Activated T-helper 9 cell treated with anti-CD3 and anti-CD28 coated beads, Interleukin-2, amount 50 U/mL, for 16 hours (primary cell): ENCODE measurements at places on chromosomes 2 and 18.

- no peak for DNase-seq
Observed at GRCh38 chr2:98378901-98379300, 32.6 kb downstream of the CNGA3 start.

- DNase-seq, result no peak
Observed at GRCh38 chr2:3051266-3051665, 326.4 kb downstream of the EIPR1 start.

DNA sequence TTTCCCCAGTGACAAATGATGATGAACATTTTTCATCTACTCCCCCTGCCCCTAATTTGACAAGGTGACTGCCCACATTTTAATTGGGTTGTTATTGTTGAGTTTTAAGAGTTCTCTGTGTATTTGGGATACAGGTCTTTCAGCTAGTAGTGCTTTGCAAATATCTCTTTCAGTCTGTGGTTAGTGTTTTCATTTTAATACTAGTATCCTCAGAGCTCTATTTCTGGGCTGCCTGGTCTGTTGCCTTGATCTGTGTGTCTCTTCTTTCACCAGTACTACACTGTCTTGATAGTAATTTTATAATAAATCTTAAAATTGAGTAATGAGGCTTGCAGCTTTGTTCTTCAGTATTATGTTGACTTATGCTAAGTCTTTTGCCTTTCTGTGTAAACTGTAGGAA is 19.7 kb downstream of the EIF5B start:
- DNase-seq, result no peak

DNA sequence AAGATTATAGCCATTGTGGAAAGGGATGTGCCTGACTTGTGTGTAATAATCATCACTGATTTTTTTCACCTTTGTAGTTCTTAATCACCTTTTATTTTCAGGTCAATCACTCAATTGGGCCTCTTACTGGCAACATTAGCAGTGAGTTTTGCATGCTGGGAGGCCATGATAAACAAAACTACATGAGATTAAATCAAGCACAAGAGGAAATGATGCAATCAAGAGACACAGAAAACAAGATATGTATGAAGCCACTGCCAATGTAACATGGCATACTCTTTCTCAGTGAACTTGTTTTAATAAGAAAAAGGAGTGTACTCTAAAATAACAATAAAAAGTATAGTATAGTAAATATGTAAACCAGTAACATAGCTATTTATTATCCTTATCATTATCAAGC is 69.9 kb upstream of the FSIP2 start:
- DNase-seq, result no peak

DNA sequence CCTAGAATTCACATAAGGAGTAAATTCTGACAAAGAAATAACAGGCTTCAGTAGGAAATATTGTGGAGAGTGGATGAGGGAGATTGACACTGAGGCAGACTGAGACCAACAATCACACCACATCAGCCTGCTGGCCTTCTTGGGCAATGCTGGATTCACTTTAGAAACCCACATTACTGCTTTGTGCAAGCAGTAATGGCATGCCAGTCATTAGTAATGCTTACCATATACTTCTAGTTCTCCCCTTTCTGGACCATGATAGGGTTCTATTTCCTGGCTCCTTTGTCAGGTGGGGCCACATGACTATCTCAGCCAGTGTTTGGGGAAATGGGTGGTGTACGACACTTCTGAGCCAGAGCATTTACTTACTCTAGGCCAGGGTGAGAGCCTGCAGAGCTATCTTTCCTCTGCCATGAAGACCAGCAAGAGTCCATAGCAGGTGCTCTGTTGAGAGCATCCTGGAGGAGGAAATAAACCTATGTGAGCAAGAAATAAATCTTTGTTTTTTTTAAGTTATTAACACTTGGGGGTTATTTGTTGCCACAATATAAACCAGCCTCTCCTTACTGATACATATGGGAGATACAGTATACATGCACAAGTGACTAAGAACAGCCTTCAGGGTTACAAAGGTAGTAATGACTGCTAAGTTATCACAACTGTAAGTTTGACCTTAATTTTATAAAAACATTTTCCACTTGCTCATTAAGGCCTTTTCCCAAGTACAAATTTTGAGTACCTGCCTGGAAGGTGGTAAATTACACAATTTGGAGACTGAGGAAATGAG is 89.3 kb upstream of the TANK start:
- no peak for DNase-seq

- DNase-seq, result no peak
Observed at GRCh38 chr2:172572981-172573380, 17.1 kb downstream of the PDK1 start.

GRCh38 chr2:28219758-28220368 is 172.8 kb upstream of the FOSL2 start:
- DNase-seq, result no peak

GRCh38 chr2:136997557-136997956 is 232.2 kb downstream of the THSD7B start:
- DNase-seq, result no peak

DNA sequence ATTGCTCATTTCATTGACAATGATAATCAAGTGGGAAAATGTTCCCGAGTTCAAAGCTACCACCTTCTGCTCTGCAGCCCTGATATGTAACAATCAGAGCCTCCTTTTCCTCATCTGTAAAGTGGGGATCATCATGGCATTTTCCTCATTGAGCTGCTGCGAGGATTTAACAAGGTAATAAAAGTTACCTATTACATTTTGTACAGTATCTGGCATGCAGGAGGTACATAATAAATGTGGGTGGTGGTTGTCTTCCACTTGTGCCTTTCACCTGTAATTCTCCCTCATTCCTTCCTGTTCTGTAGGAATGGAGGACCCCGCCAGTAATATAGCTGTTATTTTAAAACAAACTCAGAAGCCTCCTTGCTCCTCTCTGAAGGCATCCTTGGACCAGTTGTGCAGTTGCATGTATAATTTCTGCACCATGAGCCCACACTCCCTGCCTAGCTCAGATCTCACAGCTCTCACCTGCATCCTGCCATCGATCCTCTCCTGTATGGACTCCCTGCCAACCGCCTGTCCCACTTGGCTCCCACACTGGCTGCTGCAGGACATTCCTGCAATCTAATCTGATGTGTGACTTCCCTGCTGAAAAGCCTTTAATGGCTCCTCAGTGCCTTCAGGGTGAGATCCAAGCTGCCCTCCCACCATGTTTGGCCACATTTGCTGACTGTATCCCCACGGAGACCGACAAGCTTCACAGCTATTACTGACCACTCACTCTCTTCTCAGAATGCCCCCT is 350.4 kb downstream of the EN1 start:
- DNase-seq, result no peak

DNA sequence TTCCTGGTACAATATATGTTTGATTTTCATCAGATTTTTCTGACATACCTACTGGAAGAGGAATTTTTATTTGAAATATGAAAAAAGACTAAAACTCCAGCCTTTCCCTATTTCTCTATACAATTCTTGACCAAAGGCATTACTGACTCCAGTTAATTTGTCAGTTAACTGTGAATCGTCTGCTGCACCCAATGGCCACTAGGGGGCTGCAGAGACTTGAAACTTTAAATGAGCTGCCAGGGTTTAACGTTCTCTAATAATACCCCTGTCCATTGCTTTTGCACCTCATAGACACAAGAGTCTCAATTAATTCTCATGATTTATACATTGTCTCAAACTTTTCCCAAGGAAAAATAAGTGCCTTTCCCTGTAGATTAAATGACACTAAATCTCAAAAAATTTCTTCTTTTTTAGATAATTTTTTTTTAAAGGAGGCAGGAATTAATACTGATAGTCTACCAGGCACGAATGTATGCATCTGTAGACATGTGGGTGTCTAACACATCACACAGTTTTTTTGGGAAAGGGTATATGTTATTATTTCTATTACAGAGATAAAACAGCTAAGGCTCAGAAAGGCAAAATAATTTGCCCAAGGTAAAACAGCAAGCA is 1.8 kb upstream of the ALK start:
- DNase-seq, result peak; percentile 15

GRCh38 chr2:122041455-122041854 is 286.0 kb downstream of the TSN start:
- DNase-seq, result no peak

DNA sequence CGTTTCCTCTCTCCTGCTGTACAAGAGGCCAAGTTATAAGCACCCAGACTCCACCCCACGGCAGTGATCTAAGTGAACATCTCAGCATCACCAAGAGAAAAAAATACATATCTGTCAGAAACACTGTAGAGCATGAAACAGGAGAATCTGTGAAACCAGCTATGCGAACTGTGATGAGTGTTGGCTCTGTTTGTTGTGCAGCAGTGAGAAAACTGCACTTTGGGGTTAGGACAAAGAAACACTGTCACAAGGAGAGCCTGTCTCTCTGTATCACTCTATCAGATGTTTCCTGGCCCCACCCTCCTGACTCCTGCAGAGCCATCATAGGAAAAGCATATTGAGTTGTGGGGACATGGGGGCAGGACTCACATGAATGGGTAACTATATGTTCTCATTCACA is 87.1 kb downstream of the LAMA3 start:
- DNase-seq, result no peak

DNA sequence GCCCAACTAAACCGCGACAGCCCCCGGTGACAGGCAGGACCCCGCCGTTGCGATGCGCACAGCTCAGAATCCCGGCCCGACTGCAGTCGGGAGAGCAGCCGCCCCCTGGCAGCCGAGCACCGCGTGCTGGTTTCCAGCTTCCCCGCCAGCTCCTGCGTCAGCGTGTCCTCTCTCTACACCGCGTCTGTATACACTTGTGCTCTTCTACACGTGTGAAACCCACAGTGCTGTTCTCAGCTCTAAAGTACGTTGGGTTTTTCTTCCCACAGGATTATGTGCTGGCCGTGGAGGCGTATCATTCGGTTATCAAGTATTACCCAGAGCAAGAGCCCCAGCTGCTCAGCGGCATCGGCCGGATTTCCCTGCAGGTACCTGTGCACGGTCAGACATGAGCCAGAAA is 54.0 kb downstream of the ADI1 start:
- no peak for DNase-seq

DNA sequence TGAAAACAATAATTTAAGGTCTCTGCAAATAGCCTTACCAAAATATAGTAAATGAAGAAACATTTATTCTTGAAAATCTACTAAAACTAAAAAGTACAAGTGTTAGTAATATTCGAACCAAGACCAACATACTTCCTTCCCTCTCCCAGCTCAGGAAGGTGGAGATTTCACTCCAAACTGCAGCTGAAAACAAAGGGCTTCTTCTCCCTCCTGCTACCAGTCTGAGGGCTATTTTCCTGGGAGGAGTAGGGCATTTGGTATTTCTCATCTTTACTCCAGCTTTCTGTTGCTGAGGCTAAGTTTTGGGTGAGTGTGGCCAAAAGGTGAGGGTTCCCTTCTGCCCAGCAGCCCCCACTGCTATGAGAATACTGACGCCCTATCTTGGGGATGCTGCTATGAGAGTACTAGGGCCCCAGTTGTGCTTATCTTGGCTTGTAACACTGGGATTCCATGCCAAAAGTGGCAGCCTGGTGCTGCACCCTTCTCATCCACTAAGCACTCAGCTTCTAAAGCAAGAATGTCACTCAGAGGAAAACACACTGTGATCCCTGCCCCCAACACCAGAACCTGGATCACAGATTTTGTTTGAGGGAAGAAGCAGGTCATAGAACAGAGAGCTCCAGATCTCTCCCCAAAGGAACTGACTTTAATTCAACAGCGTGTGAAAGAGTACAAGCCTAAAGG is 130.7 kb upstream of the KLF7 start:
- DNase-seq, result no peak

DNA sequence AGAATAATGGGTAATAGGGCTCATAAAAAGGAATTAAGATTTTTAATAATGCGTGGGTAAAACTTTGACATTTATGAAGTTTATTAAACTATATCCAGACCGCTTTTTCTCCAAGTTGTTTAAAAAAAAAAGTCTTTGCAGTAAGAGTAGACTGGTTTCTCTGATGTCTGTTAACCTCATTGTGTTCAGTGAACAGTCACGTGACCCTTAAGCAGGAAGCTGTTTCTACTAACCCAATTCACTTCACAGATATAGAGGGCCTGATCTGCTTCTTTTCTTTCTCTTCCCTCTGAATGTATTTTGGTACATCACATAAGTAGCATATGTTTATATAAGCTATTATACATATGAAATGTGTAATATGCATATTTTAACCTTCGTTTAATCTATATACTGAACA is 1011.3 kb upstream of the CELF4 start:
- DNase-seq, result no peak

DNA sequence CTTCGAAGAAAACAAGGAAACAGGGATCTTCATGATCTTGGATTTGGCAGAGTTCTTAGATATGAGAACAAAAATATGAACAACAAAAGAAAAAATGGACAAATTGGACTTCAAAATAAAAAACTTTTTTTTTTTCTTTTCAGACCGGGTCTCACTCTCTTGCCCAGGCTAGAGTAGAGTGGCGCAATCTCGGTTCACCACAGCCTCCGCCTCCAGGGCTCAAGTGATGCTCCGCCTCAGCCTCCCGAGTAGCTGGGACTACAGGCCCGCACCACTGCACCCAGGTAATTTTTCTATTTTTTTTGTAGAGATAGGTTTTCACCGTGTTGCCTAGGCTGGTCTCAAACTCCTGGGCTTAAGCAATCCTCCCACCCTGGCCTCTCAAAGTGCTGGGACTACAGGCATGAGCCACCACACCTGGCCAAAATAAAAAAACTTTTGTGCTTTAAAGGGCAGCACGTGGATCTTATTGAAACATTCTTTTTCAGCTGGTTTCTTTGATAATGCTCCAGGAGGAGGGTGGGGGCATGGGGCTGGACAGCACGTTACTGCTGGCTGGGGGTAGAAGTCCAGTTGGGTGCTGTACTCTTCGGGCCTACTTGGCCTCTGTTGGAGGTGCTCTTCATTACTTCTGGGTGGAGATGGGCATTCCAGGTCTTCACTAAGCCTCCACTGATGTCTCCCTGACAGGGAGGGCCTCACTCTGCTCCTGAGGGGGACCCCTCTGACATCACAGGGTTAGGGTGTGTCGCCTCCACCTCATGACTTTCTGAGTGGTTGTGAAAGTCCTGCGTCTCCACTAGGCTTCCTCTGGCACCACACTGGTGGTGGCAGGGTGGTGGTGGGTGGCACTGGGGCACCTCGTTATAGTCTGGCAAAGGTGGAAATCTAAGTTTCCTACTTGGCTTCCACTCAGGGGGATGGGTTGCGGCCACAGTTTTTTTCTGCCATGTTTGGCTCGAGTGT is 150.5 kb upstream of the XPO1 start:
- DNase-seq, result no peak

- no peak for DNase-seq
Observed at GRCh38 chr18:63088262-63088661, 231.3 kb downstream of the BCL2 start.

- no peak for DNase-seq
Observed at GRCh38 chr2:29530281-29530680, 391.1 kb downstream of the ALK start.

DNA sequence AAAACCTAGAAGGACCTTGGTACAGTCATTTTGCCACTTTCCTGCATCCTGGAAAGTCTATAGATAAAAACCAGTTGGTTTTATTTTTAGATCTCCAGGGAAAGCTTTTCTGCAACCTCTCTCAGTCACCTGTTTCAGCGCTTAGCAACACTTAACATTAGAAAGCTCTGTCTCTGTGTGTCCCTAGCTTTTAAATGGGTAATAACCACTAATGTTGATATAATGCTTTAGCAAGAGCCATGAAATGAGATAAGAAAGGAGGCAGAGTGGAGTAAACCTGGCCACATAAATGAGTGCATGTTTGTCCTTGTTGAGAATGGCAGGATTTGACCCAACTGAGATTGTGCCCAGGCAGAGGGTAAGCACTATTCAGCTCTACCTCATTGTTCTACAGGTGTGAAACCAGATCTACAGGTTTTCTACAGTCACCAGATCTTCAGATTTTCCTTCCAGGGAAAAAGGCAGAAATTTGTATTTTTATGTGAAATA is 44.8 kb downstream of the MARCHF4 start:
- no peak for DNase-seq
